ENCODE measurements at places on chromosomes 12 and 14.

GRCh38 chr12:93737457-93738198 lies 60.5 kb downstream of the CRADD start:
- DNase-seq = no peak

GRCh38 chr12:42809226-42809625 lies 219.7 kb upstream of the PRICKLE1 start:
- DNase-seq = no peak

GRCh38 chr12:18242380-18243089 lies 18.8 kb upstream of the PIK3C2G start:
- DNase-seq = no peak

DNA sequence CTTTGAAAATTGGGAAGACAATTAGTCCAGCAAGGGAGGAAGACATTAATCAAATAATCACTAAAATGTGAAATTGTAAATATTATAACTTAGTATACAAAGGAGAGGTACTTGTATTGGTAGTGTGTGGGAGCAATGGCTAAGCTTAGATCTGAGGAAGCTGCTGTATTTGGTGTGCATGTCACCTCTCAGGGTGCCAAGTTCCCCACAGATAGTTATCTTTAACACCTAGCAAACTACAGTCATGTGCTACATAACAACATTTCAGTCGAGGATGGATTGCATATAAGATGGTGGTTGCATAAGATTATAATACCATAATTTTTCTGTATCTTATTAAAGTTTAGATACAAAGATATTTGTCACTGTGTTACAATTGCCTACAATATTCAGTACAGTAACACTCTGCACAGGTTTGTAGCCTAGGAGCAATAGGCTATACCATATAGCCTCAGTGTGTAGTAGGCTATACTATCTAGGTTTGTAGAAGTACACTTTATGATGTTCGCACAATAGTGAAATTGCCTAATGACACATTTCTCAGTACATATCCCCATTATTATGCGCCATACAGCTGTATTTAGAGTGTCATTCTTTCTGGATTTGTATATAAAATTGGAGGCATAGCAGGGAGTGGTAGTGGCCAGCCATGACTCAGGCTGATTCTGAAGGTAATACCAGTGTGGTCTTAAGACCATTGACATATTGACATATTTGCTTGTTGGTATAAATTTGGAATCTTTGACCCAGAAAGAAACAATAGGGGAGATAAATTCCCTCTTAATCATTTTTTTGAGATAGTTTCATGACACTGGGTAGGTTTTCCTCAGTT lies 55.8 kb downstream of the RAD51B start:
- DNase-seq = no peak

- DNase-seq = no peak
Observed at GRCh38 chr12:76244300-76244699, 103.9 kb downstream of the BBS10 start.

DNA sequence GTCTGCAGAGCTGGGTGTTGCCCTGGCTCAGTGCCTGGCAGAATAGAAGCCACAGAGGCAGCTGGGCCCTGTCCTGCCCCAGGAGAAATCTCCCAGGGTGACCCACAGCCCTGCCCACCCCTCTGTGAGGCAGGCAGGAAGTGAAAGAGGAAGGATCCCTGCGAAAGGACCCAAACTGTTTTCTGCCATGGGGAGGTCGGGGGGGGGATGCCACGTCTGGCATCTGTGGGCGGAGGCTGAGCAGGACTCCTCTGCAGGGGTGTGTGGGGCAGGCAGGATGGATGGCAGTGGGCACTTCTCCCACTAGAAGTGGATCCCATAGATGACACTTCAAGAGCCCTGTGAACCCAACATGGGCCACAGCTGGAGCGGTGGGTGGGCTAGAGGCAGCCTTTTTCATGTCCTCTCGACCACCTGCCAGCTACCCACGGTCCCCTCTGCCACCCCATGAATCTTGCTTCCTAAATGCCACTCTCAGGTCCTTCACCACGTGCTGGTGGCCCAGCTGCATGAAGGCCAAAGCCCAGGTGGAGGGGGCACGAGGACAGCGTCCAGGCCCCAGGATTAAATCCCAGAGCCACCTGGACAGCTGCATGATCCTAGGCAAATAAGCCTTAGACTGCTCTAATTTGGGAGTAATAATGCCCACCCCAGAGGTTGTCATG lies 3.6 kb downstream of the PAPLN start:
- DNase-seq = no peak
